ENCODE measurements at places on chromosomes 1 and 21.

- peak; percentile 33 for DNase-seq
These were observed 124.8 kb upstream of the GORAB start for GRCh38 chr1:170407138-170407537.

GRCh38 chr1:53811414-53811851, 26.7 kb downstream of the NDC1 start:
- DNase-seq: no peak

- DNase-seq: no peak
These were observed 730 bp downstream of the OLIG1 start for GRCh38 chr21:33070744-33070997.

- no peak for DNase-seq
These were observed 55.3 kb downstream of the APP start for GRCh38 chr21:26115305-26115704.

GRCh38 chr1:3564921-3565831, 46.1 kb downstream of the MEGF6 start:
- no peak for DNase-seq

DNA sequence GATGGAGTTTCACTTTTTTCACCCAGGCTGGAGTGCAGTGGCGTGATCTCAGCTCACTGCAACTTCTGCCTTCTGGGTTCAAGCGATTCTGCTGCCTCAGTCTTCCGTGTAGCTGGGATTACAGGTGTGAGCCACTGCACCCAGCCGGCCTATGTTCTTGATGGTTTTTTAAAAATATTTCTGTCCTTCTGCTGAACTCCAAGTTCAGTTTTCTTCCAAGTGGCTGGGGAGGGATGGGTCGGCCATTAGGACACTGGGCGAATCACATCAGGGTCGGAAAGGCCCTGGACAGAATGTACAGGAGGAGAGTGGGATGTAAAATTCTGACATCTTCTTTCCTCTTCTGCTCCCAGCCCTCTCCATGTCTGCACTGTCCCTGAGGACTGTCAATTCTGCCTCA, 289.6 kb downstream of the PTPRU start:
- no peak for DNase-seq

DNA sequence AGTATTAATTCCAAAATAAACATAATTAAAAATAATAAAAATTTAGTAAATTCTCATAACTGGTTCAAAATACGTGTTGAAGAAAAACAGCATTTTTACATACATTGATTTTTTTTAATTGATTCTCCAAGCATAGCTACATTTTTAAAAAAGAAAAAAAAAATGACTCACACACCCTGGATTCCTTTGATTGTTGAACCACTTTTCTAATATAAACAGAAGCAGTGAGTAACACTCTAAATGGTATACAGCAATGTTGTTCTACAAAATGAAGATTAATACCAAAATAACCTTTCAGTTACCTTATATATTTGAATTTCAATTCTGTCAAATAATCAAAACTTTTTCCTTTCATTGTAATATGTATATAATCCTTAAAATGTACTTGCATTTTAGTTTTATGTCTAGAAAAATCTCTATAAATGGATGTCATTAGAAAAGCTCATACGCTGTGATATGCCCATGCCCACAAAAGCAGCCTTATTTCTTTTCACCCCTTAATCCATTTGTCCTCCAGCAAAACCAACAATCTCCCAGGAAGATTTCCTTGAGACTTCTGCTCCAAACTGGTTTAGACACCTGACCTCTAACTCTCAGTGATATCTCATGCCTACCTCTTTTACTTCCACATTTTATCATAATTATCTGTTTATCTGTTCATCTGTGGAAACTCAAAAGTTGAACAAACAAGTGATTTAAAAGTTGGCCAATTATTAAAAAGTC, 246.4 kb upstream of the NR5A2 start:
- no peak for DNase-seq

DNA sequence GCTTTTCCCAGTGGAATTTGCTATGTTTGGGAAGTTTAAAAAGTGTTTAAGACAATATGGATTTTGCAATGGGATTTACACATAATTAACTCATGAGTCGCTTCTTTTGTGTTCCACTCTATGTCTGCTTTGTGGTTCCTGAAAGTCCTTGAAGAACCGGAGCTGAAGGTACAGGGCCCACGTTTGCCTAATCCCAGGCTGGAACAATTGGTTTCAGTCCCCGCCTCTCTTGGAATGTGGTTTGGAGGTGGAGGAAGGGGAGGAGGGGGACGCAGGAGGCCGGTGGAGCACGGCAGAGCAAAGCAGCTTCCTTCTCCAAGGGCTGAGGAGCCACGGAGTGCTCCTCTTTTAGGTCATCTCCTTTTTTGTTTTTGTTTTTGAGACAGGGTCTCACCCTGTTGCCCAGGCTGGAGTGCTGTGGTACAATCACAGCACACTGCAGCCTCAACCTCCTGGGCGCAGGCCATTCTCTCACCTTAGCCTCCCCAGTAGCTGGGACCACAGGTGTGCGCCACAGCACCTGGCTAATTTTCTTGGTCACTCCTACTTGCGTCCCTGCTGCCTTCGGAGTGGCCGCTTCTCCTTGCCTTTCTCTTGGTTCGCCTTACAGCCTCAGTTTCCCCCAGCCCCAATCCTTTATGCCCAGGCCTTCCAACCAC, 129.5 kb upstream of the ERRFI1 start:
- DNase-seq: no peak

DNA sequence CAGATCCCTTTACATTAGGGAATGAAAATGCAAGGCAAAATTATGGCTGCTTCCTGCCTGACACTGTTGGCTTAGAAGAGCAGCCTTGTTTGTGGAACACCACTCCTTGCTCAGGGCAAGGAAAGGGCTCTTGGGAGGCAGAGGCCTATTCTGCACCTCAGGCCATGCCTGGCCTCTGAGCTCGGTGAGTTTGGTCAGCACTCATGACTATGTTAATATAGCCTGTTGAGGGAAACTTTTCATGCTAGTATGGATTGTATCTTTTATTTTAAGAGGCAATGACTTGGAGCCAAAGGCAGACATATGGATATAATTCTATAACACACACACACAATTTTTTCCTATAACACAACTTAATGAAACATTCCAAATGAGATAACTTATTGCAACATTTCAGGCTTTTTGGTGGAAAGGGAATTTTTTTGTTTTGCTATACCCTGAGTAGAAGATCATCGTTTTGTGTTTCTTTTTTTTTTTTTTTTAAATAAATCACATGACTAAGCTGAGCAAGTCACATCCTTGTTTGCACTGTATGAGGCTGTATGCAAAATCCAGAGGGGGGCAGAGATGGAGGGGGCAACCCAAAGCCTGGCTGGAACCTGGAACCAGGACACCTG, 5.6 kb upstream of the YRDC start:
- no peak for DNase-seq

GRCh38 chr1:181317261-181317930, 165.9 kb upstream of the CACNA1E start:
- DNase-seq: no peak

DNA sequence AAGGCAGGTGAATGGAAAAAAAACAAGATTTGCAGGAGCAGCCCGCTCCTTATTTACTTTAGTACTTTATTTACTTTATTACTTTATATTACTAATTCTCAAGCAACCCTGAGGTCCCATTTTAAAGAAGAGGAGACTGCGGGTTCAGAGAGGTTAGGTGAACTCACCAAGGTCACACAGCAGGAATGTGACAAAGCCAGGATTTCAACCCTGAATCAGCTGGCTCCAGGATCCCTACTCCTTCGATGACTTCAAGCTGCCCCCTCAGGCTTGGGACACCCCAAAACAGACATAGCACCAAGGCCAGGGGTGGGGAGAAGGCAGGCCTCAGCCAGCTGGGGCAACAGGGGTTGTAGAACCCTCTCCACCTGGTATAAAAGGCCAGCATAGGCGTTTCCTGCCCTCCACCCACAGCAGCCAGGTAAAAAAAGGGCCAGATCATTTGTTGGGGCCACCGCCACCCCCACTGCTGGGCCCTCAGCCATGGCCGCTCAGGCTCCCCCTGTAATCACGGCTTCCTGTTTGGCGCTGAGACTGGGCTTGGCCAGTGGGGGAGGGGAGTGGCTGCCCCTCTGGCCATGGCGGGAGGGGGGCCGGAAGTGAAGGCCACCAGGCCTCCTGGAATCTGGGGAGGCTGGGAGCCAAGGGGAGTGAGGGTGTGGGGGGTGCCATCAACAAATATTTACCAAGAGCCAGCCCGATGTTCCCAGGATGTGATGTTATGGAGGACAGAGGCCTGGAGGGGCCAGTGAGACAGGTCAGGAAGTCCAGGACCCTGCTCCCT, 6.6 kb downstream of the SDC3 start:
- DNase-seq: no peak

- no peak for DNase-seq
These were observed 25.6 kb upstream of the VAV3 start for GRCh38 chr1:107990606-107991005.

- no peak for DNase-seq
These were observed 75.3 kb upstream of the IGSF21 start for GRCh38 chr1:18032172-18032859.

- DNase-seq: no peak
These were observed 36.9 kb downstream of the PTGFR start for GRCh38 chr1:78527706-78528105.

DNA sequence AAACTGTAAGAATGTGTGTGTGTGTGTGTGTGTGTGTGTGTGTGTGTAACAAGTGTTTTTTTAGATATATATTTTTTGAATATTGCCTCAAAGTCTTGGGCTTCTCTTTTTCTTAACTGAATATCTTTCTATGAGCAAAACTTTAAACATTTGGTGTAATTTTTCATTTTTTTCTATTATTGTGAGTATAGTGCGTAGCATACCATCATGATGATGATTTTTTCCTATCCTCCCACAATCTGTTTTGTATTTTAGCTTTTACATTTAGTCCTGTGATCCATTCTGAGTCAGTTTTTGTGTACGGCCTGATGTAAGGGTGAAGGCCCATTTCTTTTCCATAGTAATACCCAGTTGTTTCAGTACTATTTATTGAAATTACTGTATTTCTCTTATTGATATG, 680.6 kb downstream of the TTLL7 start:
- DNase-seq: peak; percentile 50

Data from HS-5 (cell line).